ENCODE measurements at places on chromosomes 7 and 10.

GRCh38 chr7:121924269-121925186 lies 51.6 kb downstream of the PTPRZ1 start:
- no peak for DNase-seq

GRCh38 chr10:132468651-132469050 lies 68.9 kb upstream of the INPP5A start:
- DNase-seq: no peak

DNA sequence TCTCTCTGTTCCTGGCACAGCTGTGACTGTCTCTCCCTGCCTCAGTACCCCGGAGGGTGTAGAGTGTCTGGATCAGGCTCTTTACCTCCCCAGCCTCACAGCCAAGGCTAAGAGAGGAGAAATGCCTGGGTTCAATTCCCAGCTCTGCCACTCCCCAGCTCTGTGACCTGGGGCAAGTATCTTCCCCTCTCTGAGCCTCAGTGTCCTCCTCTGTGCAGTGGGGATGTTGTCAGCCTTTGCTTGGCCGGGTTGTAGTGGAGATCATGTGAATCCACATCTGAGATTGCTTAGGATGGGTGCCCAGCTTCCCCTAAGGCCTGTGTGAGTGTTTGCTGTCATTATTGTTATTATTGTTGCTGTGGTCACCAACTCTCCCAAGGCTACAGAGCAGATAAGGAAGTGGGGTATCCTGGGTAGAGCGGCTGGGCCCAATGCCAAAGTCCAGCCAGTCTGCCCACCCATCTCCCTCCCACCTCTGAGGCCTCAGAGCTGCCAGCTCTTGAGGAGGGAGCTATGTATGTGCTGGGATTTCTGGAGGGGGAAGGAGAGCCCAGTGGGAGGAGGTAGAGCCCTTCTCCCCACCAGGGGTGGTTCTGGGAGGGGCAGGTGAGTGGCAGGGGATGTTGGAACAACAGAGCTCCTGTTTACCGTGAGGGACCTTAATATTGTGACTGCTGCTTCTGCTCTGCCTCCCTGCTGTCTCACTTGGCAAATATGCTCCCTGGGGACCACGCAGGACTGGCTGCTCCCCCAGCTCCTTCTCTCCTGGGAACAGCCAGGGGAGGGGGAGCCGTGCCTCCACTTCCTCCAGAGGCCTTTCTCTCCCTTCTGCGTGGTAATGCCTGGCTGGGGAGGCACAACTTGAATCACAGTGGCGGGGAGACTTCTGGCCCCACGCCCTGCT lies 170.5 kb downstream of the RPS24 start:
- no peak for DNase-seq

DNA sequence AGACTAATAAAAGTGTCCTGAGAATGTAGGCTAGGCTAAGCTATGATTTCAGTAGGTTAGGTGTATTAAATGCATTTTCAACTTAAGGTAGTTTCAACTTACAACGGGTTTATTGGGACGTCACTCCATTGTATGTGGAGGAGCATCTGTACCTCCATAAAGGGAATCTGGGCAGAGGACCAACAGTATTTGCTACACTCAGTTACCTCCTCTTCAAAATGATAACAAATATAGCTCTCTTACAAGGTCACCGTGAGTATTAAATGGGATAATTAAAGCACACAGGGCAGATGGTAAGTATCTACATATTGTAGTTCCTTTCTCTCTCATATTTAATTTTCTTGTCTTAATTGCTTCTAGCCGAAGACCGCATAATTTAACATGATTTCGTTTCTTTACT lies 59.0 kb upstream of the FGL2 start:
- DNase-seq: no peak

GRCh38 chr7:8044761-8045430 lies 76.3 kb downstream of the GLCCI1 start:
- DNase-seq: no peak

DNA sequence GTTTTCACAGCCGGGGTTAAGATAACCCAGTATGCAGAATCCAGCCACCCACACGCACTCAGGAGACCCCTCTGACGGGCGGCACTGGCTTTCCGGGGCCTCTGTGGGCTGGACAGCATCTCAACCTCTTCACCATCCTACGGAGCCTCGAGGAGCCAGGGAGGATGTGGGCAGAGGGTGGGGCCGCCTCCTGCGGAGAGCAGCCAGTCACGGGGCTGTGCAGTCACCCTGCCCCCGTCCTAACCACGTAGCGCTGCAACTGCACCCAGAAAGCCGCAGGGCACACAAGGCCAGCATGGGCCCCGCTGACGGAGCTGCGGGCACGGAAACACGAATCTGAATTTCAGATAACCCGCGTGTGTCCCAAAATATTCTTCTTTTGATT lies 270.3 kb downstream of the ELFN1 start:
- peak; percentile 96 for DNase-seq

All from activated CD4-positive, alpha-beta T cell treated with anti-CD3 and anti-CD28 coated beads for 36 hours (primary cell).